ENCODE measurements at places on chromosomes 12 and 14.

- peak; percentile 25 for DNase-seq
Measured at GRCh38 chr14:103118018-103118662, 5.1 kb upstream of the TNFAIP2 start.

DNA sequence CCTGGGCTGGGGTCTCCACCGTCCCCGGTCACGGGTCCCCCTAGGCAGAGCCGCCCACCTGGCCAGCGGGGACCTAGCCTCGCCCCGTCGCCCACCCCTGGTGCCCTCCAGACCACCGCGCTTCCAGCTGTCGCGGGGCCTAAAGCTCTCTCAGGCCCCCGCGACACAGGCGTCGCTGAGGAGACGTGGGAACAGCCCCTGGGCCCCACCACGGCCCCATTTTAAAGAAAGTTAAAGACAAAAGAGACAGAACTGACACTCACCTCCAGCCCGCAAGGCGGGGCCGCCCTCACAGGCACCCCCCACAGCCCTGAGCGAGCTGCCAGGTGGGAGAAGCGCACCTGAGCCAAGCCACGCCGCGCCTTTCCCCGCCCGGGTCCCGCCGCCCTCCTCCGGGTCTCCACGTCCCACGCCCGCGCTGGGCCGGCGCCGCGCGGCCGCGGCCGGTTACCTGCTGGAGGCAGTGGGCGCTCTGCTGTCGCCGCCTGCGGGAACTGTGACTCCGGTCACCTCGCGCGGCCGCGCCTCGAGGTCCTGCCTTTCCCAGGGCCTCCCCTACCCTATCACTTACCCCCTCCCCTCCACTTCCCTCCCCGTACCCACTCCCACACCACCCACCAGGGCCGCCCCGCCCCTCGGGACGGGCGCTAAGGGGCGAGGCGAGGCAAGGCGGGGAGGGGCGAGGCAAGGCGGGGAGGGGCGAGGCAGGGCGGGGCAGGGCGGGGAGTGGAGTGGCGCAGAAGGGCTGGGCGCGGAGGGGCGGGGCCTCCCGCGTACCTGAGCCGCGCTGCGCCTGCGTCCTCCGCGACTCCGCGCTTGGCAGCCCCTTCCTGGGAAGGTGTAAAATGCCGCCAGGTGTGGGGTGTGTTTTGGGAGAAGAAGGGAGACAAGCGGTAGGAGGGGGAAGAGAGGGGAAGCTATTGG lies 31.2 kb downstream of the TC2N start:
- DNase-seq = no peak

DNA sequence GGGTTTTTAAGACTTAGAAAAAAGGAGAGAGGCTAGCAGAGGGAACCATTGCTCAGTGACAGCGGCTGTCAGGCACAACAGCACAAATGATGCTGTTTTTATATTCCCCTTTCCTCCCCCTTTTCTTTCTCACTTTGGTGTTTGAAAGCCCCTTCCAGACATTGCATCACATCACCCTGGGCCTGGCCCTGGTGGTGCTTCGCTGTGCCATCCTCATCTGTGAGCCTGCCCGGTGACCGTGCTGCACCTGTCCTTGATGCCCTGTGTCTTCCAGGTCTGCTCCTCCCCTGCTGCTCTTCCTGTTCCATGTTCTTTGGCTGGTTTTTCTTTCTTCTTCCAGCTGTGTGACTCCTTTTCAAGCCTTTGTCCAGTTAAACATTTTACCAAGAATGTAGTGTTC lies 24.8 kb downstream of the KLC1 start:
- no peak for DNase-seq

DNA sequence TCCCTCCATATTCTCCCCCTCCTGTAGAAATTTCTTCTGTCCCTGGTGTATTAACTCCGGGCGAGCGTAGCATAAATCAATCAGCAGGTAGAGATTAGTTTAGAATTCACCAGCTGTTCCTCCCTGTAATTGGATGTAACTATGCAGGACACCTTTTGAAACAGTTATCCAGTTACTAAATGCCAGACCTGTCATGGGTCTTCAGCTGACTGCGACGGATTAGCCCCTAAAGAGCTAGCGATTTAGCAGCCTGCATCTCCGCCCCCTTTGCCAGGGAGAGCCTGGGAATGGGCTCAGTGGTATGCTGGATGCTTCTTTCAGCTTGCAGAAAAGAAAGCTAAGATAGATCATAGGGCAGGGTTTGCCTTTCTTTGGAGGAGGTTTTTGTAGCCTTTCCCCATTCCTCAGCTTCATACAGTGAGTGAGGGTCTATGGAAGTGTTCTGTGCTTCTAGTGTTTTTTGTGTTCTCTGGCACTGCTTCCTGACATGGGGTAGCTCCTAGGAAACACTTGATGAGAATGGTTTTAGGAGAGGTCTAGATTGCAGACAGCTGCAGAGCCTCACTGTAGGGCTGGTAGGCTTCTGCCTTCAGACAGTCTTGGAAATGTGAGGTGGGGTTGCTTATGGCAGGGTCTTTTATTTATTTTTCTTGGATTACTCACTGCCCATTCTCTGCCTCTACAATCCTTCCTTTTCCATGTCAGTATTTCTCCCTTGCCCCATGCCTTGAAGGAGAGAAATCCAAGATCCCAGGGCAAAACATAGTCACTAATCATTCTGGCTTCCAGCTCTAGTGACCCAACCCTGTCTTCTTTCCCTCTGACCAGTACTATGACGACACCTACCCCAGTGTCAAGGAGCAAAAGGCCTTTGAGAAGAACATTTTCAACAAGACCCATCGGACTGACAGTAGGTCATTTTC lies 16.7 kb downstream of the COPZ1 start:
- DNase-seq = no peak

GRCh38 chr14:61091657-61092273 lies 110.7 kb downstream of the SLC38A6 start:
- DNase-seq = no peak

- DNase-seq = no peak
Measured at GRCh38 chr12:47742253-47742825, 16.3 kb downstream of the RAPGEF3 start.

- DNase-seq = peak; percentile 10
Measured at GRCh38 chr14:24365600-24366412, 2.2 kb upstream of the NFATC4 start.

DNA sequence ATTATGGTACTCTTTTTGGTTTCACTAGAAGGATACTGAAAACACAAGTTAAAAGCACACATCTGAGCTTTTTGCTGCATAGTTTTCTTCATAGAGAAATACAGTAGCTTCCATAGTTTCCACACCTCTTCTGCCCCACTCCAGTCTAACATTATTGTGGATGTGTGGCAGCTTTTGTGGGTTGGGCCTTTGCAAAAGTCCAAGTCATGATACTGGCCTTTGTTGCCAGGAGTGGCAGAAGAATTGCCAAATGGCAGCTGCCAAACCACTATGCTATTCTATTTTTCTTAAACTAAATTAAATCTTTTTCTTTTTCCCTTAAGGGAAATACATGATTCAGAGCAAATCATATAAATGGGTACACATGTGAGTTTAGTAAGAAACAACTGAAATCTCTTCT lies 114.8 kb downstream of the PLEKHA5 start:
- no peak for DNase-seq

DNA sequence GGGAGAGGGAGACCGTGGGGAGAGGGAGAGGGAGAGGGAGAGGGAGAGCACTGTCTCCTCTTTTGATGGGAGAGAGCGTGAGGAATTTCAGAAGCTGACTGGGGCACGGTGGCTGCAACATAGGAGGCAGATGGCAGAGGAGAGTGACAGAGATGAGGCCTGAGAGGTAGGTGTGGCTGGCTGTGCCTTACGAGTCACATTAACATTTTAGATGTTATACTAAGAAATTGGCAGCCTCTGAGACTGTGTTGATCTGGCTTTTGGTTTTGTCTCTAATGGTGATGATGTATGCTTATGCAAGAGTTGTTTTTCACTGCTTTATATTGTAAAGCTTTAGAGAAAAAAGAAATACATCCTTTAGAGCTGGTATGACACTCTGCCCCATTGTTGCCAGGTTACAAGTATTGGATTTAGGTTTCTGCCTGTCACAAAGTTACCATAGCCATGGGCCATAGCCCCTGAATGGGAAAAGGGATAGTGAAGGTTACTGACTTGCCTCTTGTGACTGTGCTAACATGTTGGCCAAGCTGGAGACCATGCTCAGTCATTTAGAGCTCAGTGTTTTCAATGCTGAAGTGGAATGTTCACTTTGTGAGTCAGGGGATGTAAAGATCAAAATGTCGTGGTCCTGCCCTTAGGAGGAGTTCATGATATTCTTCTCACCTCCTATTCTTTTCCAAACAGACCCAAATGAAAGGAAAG lies 186.2 kb downstream of the SYNE2 start:
- no peak for DNase-seq

GRCh38 chr14:60204104-60204842 lies 39.1 kb upstream of the DHRS7 start:
- no peak for DNase-seq

- DNase-seq = no peak
Measured at GRCh38 chr12:16828891-16829290, 222.9 kb upstream of the LMO3 start.

DNA sequence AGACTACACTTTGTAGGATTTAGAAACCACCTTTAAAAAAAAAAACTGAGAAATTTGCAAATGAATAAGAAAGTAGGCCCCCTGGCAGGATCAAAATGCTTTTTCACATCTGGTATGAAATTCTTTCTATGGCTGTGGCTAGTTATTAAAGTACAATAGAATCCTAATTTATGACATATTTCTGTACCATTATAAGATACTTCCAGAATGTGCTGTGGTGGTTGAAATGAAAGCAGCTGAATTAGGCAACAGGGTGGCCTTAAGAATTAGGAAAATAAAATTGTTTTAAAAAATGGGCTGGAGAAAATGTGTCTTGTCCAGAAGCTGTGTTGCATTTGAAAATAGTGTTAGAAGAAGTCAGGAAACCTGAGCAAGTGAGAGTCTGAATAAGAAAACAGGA lies 85.9 kb upstream of the PDE3A start:
- no peak for DNase-seq

DNA sequence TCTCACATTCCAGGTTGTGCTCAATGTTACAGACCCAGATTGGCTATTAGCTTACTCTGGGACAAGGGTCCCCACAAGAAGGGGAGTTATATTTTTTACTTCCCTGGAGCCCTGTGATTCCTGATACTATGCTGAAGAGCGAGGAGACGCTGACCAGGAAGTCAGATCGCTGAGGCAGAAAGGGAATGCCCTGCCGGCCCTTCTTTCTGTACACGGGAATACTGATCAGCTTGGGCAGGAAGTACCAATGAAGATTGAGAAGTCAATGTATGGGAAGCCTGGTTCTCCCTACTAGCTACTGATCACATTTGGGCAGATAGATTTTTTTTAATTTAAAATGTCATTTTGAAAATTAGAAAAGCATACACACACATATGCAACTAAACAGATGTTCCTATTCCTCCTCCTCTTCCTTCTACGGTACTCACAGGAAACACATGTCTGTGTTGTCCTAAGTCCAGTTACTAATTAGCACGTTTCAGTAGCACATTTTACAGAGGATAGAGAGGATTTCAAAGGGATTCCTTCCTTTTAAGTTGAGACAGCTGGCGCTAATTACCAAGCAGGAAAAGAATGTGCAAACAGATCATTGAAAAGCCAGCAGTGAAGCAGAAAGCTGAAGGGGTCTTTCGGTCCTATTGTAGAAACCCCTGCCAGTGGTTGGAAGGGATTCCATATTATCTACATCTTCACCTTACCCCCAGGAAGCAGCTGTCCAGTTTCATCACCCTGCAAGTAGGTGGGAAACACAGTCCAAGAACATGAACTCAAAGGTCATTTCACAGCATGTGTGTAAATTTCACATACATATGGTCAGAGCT lies 292.4 kb downstream of the DUSP6 start:
- no peak for DNase-seq

DNA sequence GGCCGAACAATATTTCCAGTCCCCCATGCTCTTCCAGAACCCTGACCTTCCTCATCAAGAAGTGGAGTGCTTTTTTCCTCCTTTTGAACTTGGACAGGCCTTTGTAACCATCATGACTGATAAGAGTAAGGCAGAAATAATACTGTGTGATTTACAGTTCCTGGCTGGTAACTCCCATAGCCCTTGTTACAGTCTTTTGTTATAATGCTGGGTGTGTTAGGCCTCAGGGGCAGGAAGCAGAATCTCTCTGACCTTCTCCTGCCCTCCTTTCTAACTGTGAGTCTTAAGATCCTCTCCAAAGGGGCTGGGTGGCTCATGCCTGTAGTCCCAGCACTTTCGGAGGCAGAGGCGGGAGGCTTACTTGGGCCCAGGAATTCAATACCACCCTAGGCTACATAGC lies 59.5 kb downstream of the BCAT1 start:
- DNase-seq = no peak

- no peak for DNase-seq
Measured at GRCh38 chr12:24233519-24234246, 284.2 kb upstream of the SOX5 start.

DNA sequence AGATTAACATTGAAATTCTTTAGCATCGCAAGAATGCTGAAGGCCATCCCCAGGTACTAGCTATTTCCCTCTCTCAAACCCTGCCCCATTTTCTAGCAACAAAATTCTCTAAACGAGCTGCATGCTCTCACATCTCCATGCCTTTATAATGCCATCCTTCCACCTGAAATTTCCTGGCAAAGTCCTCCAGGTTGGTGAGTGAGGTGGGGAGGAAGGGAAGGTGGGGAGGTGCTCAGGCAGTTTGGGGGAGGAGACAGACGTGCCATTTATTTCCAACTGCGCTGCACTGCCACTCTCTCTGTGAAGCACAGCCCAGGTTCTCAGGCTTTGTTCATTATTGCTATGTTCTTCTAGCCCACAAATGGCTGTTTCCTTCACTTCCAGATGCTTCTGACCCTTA lies 208.4 kb downstream of the PAWR start:
- DNase-seq = no peak

GRCh38 chr12:49776413-49776812 lies 35.1 kb downstream of the TMBIM6 start:
- DNase-seq = peak; percentile 31

- DNase-seq = no peak
Measured at GRCh38 chr12:51851413-51852124, 3.1 kb upstream of the FIGNL2 start.

DNA sequence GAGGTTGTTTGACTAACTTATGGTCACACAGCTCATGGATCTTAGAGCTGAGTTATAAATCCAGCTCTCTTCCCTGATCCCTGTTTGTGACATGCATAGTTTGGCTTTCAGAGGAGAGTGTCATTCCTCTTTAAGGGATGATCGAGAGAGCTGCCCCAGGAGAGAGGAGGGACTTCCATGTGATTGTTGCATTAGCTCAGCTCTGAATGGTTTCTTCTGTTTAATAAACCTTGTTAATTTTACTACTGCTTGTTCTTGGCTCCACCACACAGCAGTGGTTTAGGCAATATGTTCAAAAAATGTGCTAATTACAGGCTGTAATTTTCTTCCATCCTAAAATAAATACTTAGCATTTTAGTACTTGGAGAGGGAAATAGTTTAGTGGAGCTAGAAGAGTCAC lies 152.5 kb downstream of the C12orf75 start:
- DNase-seq = no peak

- no peak for DNase-seq
Measured at GRCh38 chr12:7961395-7962178, 25.6 kb upstream of the SLC2A3 start.

GRCh38 chr14:32764131-32764530 lies 174.5 kb upstream of the NPAS3 start:
- DNase-seq = no peak

GRCh38 chr12:99093166-99093565 lies 448.1 kb downstream of the APAF1 start:
- no peak for DNase-seq
